Activated naive CD4-positive, alpha-beta T cell treated with anti-CD3 and anti-CD28 coated beads for 36 hours (primary cell): ENCODE measurements at places on chromosomes 6 and 20. TPM values are rescaled to one million over a fixed set of nuclear protein-coding genes. Genes with fewer than 3 reads are reported as not detected.

DNA sequence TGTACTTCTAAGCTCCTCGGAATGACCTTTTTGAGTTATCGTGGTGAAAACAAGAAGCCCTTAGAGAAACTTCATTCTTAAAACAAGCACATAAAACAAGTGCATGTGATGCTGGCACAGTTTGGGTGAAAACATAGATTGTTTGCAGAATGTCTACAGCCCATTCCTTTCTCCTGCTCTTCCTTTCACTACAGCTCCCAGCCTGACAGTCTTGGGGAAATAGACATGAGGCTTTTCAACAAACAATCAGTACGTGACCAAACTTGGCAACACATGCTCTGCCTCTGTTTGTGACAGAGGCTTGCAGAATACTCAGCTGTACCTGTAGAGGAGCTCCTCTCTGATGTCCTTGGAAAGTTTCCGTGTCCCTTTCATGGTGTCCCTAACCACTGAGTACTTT is 321.6 kb downstream of the ZFAND3 start:
- no peak for DNase-seq
- no peak overlapping the region for H3K4me3 ChIP-seq
- peaks cover 4% of the 10 kb centered on the region for H3K4me1 ChIP-seq
- no peaks in the 10 kb centered on the region for H3K27me3 ChIP-seq

GRCh38 chr6:148890096-148890495 is 143.3 kb downstream of the UST start:
- no peak overlapping the region for H3K4me3 ChIP-seq
- H3K27ac ChIP-seq, result no peak overlapping the region
- peaks cover 2% of the 10 kb centered on the region for H3K27me3 ChIP-seq
- peaks cover 3% of the 10 kb centered on the region for H3K4me1 ChIP-seq
- DNase-seq, result no peak

Gene ATP9A
- total RNA-seq, result 0.12 TPM

Gene CHMP4B
- total RNA-seq, result 68.9 TPM

Gene TBXT
- not detected for total RNA-seq

Gene TRIM31
- total RNA-seq, result not detected

DNA sequence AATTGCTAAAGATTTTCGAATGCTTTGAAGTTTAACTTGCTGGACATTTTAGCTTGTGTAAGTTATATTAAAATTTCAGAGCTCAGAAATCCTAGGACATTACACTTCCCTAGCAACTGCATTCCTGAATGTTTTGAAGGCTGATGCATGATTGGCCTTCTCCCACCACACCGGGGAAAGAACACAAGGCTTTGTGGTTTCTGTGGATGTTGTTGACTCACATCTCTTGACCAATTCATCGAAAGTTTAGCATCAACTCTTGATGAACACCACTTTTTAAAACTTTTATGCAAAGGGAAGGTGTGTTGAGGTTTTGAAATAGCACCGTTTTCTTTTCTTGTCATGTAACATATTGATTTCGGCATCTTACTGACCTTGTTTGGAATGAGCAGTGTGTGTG is 81.1 kb downstream of the RIMS1 start:
- no peak overlapping the region for H3K4me3 ChIP-seq
- H3K36me3 ChIP-seq, result no peaks in the 10 kb centered on the region
- no peaks in the 10 kb centered on the region for H3K27me3 ChIP-seq
- H3K27ac ChIP-seq, result no peak overlapping the region
